ENCODE measurements at places on chromosomes 6 and 20. TPM values are rescaled to one million over a fixed set of nuclear protein-coding genes. Genes with fewer than 3 reads are reported as not detected.

PRND gene
- total RNA-seq = 371 TPM

VEGFA gene
- 3.5 TPM for total RNA-seq

RFX6 gene
- total RNA-seq = not detected

SALL4 gene
- 65.4 TPM for total RNA-seq

LAMP5 gene
- 0.80 TPM for total RNA-seq

DEFB124 gene
- not detected for total RNA-seq

CCN5 gene
- not detected for total RNA-seq

NOX3 gene
- not detected for total RNA-seq

BPIFB4 gene
- 2.1 TPM for total RNA-seq

PPP1R11 gene
- total RNA-seq = 39.3 TPM

CPXM1 gene
- 139 TPM for total RNA-seq

LY6G5B gene
- total RNA-seq = 16.3 TPM

LY6G6F gene
- total RNA-seq = not detected

COL21A1 gene
- 1.2 TPM for total RNA-seq

MDFI gene
- total RNA-seq = 285 TPM

THEMIS gene
- total RNA-seq = not detected

MCM8 gene
- 8.2 TPM for total RNA-seq
